Activated naive CD8-positive, alpha-beta T cell treated with anti-CD3 and anti-CD28 coated beads, Interleukin-2, amount 10 ng/mL, durations not matched to agents 7 days and 5 days (primary cell): ENCODE measurements at places on chromosomes 4 and X.
A peak's percentile ranks its signal among the peaks of the same experiment; 100 is the strongest.

DNA sequence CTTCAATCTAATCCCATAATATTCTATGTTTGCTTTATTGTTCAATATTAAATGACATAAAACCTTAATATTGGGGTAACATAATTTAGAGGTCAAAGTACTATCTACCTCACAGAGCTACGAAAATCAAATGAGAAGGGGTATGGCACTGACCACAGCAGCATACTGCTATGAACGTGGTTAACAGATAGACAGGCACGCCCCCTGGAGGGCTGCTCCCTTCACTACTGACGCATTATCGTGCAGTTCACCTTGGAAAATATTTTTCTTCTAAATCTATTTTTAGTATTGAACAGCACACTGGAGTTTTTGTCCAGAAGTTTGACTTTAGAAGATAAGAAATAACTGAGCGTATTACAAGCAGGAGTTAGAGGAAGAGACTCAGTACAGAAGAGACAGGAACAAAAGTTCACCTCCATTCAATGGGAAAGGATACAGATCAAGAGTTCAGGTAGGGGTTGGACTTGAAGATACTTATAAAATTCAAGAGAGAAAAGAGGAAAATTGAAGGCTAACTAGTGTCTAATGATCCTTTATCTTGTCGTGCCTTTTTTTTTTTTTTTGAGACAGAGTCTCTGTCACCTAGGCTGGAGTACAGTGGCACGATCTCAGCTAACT, 22.7 kb downstream of the MAP9 start:
- peak; percentile 35 for DNase-seq

- DNase-seq = no peak
These were observed 302.9 kb upstream of the FAM241A start for GRCh38 chr4:111842336-111842735.

- DNase-seq = no peak
These were observed 12.6 kb downstream of the RUFY3 start for GRCh38 chr4:70734168-70734954.

DNA sequence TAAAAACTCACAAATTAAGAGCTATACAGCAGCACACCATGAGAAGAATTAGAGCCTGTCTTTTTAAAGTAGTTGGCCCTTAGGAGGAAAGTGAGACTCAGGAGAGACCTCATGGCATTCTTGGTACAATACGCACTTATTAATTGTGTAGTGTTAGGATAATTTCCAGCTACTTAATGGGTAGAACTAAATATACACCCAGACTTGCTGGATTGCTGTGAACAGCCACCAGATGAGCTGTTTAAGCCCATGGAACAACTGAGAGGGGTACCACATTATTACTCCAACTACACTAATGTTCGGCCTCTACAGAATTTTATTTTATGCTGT, 13.6 kb downstream of the MFAP3L start:
- DNase-seq = no peak

DNA sequence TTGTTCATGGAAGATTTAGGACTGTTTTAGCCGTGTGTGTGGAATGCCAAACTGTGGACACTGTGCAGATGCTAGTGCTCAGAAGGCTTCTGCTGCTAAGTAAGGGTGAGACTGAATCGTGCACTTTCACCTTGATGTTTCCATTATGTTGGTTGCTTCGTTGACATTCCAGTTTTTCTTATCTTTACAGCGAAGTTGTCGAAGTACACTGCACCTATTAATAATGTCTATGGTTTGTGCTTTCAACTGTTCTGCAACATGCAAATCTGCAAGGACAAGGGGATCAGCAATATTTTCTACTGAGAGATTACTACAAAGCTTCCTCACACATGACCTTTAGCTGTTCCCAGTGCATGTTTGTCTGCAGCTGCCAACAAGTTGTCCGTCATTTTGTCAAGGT, 67.7 kb downstream of the UGT2A3 start:
- no peak for DNase-seq

DNA sequence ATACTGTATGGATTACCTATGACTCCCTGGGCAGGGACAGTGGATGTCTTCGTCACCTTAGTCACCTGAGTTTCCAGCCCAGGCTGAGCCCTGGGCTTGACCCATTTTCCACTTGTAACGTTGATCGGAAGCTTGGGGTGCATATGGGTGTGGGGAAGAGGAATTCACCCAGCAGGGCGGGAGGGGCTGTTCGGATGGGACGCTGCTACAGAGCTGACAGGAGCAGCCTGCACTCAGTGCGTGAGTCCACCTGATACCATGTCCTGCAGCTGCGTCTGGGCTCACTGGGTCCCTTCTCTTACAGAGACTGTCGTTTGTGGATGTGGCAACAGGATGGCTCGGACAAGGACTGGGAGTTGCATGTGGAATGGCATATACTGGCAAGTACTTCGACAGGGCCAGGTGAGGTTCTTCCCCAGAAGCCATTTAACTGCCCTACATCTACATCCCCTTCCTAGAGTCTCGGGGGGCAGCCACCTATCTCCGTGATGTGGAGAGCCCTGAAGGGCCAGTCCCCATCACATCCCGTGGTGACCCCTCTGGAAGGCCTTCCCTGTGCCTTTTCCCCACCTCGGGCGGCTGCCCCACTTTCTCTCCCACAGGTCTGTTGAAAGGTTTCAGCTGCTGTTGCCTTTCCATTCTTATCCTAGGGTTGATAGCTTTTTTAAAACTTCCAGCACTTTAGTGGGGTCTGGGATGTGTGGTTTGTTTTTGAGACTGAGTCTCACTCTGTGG, 13.6 kb downstream of the TKTL1 start:
- DNase-seq = no peak

DNA sequence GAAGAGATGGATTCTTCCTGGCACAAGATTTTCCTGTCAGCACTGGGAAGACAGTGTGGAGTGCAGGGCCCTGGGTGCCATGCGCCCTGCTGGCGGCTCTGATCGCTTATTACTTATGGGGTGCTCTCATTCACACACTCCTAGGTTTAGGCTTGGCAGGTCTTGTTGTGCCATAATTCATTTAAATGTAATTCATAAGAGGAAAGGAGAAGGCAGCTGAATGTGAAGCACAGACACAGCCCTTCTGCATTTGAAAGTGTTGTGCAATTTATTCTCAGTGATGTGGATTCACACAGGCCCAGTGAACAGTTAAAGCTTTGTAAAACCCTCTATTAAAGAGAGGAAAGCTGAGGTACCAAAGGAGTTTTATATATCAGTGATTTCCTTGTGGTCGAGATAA, 249.7 kb downstream of the C4orf33 start:
- DNase-seq = no peak

DNA sequence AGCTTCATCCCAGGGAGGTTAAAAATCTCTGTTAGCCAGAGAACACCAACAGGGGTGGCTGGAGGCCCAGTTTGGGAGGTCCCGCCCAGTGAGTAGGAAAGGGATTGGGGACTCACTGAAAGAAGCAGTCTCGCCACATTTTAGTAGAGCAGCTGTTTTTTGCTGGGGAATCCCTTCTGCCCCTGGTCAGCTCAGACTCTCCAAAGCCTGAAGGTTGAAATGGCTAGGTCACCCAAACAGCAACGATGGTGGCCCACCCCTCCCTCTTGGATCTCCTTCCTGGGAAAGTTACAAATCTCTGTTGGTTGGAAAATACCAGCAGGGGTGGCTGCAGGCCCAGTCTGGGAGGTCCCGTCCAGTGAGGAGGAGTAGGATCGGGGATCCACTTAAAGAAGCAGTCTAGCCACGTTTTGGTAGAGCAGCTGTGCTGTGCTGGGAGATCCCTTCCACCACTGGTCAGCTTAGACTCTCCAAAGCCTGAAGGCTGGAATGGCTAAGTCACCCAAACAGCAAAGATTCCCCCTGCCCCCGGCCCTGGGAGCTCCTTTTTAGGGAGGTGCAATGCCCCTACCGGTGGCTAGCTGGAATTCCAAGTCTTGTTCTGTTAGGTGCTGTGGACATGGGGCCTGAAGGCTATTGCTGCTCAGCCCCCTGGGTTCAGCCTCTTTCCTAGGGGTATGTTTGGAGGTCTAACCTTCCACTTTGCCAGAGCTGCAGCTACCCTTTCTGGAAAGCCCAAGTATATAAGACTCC, 40.0 kb upstream of the TEX13A start:
- DNase-seq = no peak

GRCh38 chr4:118337954-118338353, 14.8 kb downstream of the PRSS12 start:
- no peak for DNase-seq

GRCh38 chr4:44157611-44158277, 290.9 kb downstream of the KCTD8 start:
- no peak for DNase-seq

DNA sequence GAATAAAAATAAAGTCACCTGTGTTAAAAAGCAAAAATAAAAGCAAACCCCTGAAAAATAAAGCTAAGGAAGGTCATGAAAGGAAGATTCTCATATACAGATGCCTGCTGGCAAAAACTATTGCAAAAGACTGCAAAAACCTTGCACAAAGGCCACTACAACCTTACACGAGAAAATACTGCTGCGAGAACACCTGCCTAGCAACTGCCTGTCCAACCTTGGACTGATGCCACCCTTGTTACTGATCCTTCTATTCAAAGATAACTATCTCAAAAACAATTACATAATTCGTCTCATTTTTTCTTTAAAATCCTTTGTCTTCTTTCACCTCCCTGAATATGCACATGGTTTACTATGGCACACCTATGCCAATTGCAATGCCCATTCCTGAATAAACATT, 49.6 kb downstream of the SLC2A9 start:
- no peak for DNase-seq

- DNase-seq = peak; percentile 69
These were observed at the start of gene IL9R for GRCh38 chrX:155997436-155997835. TSS of gene IL9R (plus strand) at chrX:155997696. CDS start at chrX:155997760, 64 bp downstream.

GRCh38 chrX:119970574-119970973, 27.0 kb upstream of the NKAP start:
- DNase-seq = no peak

DNA sequence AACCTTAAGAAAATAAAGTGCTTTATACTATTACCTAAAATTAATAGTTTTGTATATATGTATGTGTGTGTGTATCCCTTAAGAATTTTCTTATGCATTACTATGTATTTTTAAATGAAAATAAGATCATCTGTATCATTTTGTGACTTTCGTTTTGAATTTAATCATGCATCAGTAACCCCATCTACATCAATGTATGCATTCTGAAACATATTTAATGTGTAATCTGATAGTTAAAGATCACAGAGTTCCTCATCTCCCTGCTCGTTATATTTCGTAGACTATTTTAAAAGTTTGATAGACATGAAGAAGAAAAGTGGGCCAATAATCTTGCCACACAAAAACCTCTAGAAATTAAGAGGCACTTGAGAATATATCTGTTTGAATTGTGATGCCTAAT, 7.4 kb downstream of the BMPR1B start:
- DNase-seq = no peak

GRCh38 chrX:118189000-118189399, 72.4 kb upstream of the KLHL13 start:
- DNase-seq = no peak

DNA sequence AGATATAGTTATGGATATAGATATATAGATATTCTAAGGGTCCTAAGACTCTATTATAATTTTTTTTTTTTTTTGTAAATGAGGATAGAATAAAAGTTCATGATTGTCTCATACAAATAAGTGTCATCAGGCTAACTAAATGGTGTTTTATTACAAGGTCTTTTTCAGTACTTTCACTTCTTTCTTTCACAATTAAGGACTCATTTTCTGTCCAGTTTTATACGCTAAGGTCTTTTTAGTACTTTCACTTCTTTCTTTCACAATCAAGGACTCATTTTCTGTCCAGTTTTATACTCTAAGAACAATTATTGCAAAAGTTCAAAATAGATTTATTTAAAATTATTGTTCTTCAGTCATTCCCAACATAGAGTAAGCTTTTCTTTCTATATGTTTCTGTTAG, 32.7 kb downstream of the RUFY3 start:
- no peak for DNase-seq

GRCh38 chrX:6472652-6473342, 62.1 kb downstream of the VCX3A start:
- DNase-seq = no peak

GRCh38 chrX:17370191-17370590, 4.8 kb upstream of the NHS start:
- no peak for DNase-seq

GRCh38 chrX:71542825-71543224, 9.9 kb downstream of the OGT start:
- DNase-seq = no peak

DNA sequence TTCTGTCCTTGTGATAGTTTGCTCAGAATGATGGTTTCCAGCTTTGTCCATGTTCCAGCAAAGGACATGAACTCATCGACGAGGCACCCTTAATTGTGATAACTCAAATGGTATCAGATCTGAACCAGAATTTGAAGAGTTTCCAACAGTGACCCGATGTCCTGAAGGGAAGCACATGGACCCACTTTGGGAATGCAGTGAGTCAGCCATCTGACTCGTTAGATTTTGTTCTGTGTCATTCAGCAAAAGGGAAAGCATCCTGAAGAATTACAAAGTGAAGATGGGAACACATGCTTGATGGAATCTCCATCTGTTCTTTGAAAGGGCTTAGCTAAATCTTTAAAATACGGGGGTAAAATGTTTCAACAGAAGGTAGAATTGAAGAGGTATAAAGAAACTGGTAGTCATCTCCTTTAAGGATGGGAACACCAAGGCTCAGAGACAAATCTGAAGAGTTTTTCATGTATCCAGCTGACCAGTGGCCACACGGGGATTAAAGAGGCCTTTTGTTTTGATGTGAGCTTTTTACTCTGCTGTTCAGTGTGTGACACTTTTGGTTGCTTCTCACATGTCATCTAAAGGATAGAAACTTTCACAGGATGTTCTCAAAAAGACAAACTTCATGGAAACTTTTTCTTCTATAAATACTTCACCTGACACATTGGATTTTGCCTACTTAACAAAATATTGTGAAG, 393.8 kb downstream of the INPP4B start:
- DNase-seq = no peak

DNA sequence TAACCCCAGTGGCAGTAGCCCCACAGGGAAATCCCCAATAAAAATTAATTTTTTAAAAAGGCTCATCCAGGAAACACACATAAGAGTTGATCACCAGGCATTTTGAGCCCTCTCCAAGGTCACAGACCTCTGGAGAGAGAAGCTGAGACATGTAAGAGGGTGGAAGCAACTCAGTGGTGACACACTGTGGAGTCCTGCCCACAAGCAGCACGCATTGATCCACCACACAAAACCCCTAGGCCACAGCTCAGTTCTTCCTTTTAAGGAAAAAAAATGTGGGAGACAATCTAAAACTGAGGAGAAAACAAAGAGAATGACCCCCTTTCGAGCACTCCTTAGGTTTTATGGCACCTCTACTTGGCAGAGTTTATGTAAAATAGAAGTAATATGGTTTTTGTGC, 71.7 kb upstream of the S100G start:
- DNase-seq = no peak

GRCh38 chr4:121934635-121935034, 17.2 kb downstream of the TRPC3 start:
- no peak for DNase-seq

- DNase-seq = no peak
These were observed 34.6 kb upstream of the PRRG1 start for GRCh38 chrX:37314531-37314930.

DNA sequence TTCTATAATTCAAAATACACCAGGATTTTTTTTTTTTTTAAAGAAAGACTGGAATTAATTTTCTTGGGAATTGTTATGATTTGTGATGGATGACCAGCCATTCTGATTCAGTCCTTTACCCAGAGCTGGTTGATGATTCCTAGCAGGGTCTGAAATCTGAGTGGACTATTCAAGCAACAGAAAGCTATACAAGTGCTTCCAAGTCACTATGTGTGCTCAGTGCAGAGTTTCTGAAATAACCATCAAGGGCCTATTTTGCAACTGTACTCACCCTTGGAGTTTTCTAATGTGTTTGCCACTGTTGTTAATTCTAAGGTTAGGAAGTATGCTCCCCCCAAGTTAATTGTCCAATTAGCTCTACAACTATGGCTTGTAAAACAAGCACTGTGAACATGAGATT, 137.7 kb upstream of the RAPGEF2 start:
- DNase-seq = no peak
